Stimulated activated CD4-positive, alpha-beta T cell treated with anti-CD3 and anti-CD28 coated beads, Interleukin-2, amount 100 ng/mL, for 4 hours (primary cell): ENCODE measurements at places on chromosomes 6 and 20.
A peak's percentile ranks its signal among the peaks of the same experiment; 100 is the strongest.

GRCh38 chr6:131398176-131398575 is 174.8 kb upstream of the ARG1 start:
- DNase-seq: no peak

- DNase-seq: no peak
Measured at GRCh38 chr6:129307845-129308244, 402.1 kb downstream of the ARHGAP18 start.

GRCh38 chr20:19784511-19785172 is 26.6 kb downstream of the RIN2 start:
- DNase-seq: no peak

DNA sequence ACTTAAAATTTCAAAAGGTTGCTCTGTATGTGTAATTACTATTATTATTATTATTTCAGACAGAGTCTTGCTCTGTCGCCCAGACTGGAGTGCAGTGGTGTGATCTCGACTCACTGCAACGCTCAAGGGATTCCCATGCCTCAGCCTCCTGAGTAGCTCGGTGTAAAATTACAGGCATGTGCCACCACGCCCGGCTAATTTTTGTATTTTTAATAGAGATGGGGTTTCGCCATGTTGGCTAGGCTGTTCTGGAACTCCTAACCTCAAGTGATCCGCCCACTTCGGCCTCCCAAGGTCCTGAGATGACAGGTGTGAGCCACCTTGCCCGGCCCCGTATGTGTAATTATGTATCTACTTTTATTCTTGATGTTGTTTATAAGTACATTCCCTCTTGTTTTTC is 65.3 kb upstream of the ZNF217 start:
- no peak for DNase-seq

DNA sequence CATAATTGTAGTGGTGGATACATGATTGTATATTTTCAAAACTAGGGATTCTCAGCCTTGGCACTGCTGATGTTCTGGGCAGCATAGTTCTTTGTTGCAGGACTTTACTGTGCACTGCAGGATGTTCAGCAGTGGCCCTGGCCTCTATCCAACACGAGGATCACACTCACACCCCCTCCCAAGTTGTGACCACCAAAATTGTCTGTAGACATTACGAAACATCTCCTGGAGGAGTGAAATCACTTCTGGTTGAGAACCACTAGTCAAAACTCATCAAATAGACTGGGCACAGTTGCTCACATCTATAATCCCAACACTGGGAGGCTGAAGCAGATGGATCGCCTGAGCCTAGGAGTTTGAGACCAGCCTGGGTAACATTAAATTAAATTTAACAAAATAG is 123.1 kb upstream of the CDYL start:
- DNase-seq: no peak

GRCh38 chr6:103983860-103984259 is 875.9 kb downstream of the HACE1 start:
- no peak for DNase-seq

DNA sequence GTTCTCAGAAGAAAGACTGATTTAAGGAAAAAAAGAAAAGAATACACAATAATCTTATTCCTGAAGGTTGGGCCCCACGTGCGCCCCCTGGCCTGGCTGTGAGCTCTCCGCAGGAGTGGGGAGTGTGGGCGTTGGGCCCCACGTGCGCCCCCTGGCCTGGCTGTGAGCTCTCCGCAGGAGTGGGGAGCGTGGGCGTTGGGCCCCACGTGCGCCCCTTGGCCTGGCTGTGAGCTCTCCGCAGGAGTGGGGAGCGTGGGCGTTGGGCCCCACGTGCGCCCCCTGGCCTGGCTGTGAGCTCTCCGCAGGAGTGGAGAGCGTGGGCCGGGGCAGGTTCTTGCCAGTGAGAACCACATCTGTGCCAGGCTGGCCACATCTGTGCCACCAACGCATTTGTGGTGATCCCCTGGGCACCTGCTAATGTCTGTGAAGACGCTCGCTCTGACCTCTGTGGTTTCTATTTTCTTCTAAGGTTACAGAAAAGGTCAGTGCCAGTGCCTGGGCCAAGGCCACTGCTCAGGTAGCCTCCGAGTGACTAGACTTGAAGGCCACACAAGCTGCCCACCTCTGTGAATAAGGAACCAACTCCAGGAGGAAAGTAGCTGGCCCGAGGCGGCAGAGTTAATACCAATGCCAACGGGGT is 41.0 kb downstream of the WDR27 start:
- no peak for DNase-seq

DNA sequence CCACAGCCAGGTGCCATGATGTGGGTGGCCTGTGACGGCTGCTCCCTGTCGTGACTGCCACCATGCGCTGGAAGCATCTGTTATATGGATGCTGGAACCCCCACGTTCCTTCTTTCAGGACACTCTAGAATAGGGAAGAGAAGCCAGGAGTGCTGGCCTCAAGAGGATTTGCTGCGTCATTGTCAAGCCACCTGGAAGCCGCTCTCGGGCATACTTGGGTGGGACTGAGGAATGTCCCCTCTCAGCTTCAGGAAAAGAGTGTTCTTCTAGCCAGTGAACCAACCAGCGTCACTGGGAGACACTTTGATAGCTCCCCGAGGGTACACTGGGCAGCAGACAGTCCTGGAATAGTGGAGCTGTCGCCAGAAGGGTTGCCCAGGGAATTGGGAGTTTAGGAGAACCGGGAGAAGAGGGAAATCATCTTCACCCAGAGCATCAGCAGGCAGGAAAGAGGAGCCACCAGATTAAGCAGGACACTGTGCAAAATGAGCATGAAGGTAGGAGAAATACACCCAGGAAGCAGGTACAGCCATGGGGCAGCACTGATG is 130.8 kb upstream of the SASH1 start:
- DNase-seq: no peak

- DNase-seq: no peak
Measured at GRCh38 chr20:57380081-57380750, 11.0 kb upstream of the RBM38 start.

DNA sequence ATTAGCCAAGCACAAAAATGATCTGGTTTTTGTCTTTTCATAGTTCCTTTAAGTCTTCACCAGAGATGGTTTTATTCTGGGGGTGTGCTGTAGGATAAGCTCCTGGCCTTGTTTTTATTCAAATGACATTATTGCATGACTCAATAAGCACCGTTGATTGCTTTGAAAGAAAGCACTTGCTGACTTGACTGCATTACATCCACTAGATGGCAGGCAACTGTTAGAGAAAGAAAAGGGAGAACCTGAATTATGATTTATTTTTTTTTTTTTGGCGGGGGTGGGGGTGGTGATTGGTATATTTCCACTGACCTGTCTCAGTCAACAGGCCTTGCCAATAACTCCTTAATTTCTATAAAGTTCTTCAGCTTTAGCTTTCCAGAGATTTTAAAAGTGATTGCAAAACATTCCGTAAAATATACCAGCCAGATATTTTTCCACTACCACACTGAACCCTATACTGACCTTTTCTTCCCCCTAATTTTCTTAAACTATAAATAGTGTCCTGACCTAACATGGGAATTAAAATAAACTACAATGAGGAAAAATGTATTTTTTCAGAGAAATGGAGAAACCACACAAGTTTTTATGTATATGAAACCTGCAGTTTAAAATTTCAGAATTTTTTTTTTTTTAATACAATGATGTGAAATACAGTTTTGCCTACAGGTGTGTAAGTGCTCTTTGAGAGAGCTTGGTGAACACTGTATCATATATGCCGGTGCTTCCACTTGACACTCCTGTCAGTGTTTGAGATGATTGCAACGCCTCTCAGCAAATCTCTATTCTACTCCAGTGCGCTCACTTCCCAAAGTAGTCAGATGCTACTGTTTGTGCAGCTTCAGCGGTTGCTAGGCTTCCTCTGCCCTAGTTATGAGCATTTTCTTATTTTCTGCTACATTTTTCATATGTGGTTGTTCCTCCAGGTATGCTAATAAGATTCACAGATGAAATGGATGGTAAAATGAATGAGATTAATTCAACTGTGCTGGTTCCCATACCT is 274.3 kb downstream of the CD109 start:
- no peak for DNase-seq

DNA sequence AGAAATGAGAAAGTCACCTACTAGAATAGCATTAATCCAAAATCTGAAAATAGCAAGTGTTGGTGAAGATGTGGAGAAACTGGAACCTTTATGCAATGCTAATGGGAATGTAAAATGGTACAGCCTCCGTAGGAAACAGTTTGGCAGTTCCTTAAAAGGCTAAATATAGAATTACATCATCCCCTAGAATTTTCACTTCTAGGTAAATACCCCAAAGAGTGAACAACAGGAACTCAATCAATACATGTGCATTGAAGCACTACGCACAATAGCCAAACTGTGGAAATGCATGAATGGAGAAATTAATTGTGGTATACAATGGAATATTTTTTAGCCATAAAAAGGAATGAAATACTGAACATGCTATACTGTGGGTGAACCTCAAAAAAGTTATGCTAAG is 982.0 kb upstream of the FLRT3 start:
- no peak for DNase-seq

- DNase-seq: peak; percentile 43
Measured at GRCh38 chr6:28542440-28543296, 17.0 kb downstream of the GPX5 start.

DNA sequence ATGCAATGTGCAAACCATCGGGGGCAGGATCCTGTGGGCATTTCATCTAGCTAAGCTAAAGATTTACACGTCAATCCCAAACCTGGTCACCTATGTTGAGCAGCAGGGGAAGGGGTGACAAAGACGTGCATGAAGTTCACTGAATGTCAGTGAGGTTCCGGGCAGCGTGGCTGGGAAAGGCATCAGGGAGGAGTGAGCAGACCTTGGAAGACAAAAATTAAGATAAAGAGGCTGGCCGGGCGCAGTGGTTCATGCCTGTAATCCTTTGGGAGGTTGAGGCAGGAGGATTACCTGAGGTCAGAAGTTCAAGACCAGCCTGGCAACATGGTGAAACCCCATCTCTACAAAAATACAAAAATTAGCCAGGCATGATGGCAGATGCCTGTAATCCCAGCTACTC is 126.1 kb downstream of the PREX1 start:
- DNase-seq: no peak

DNA sequence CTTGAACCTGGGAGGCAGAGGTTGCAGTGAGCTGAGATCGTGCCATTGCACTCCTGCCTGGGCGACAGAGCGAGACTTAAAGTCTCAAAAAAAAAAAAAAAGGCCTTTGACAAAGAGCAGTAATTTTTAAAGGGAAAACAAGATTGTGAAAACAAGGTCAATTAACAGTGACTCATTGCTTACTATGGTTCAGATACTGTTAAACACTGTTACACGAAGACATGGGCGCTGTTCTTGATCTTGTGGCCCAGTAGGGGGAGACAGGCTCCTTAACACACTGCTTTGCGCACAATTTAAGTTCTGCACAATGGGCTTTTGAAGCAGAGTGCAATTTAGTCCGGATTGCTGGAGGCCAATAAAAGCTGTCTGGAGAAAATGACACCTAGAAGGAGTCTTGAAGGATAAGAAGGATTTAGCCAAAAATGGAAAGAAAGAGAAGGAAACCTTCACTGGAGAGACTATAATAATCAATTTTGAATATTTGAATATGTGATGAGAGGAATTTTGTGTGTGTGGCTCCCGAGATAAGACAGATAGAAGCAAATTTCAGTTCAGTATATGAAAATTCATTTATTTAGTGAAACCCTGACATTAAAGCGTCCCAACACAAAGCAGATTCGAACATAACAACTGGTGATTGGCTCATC is 6.0 kb upstream of the LATS1 start:
- peak; percentile 37 for DNase-seq

DNA sequence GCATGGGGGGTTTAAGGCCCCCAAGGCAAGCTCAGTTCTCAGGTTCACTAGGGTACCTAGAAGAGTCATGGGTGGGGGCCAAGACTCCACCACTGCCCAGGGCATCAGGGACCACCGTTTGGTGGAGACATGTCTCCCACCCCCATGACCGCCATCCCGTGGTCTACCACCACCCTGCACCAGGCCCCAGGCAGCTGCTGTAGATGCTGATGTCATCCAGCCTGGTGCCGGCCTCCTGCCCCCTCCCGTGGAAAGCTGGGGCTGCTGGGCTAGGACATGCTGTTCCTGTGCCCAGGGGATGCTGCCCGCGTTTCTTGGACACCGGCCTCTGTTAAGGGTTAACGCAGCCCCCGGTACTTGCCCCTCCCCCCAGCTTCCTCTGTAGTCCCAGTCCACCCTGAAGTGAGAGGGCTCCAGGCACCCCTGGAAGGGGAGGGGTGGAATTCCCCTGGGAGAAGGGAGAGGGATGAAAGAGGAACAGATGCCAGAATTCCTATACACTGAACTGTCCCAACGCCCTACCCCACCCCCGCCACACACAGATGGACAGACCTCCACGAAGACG is 587 bp downstream of the IP6K3 start:
- DNase-seq: no peak

DNA sequence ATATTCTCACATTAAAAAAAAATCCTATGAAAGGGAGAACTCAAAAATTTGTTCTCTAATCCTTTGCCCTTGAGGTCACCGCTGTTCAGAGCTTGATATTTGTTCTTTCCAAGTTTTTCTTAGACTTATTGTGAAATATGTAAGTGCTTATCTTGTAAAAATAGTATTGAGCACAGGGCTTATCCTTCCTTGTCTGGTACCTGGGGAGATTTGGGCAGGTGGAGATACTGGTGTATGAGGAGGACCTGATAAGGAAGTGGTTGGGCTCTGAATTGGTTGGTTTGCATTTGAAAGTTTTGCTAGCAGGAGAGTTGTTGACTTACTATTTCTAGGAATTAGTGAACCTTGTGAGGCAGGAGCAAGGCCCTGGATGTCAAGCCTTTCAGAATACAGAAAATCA is 28.9 kb upstream of the ANKEF1 start:
- DNase-seq: no peak

GRCh38 chr6:131042664-131043063 is 20.4 kb downstream of the EPB41L2 start:
- no peak for DNase-seq

- no peak for DNase-seq
Measured at GRCh38 chr20:17226410-17227218, at the start of gene PCSK2. Gene PCSK2, plus strand, starts transcription at chr20:17227040. Its CDS starts 266 bp downstream, at chr20:17227306.

GRCh38 chr6:52310932-52311331 is 26.4 kb upstream of the MCM3 start:
- no peak for DNase-seq

GRCh38 chr20:20835897-20836296 is 123.5 kb upstream of the RALGAPA2 start:
- no peak for DNase-seq

DNA sequence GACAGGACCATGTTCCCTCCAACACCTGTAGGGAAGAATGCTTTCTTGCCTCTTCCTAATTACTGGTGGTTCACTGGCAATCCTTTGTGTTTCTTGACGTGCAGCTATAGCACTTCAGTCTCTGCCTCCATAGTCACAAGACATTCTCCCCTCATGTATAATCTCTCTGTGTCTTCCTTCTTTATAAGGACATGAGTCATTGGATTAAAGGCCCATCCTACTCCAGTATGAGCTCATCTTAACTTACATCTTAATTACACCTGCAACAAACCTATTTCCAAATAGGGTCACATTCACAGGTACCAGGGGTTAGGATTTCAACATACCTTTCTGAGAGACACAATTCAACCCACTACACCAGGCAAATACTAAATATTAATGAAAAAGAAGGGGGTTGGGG is 213.6 kb downstream of the RNGTT start:
- DNase-seq: no peak
